Activated CD4-positive, alpha-beta T cell treated with anti-CD3 and anti-CD28 coated beads for 1 hour (primary cell): ENCODE measurements at places on chromosomes 1 and 21.

GRCh38 chr21:42652527-42653230 is 742 bp upstream of the PDE9A start:
- no peak for DNase-seq

DNA sequence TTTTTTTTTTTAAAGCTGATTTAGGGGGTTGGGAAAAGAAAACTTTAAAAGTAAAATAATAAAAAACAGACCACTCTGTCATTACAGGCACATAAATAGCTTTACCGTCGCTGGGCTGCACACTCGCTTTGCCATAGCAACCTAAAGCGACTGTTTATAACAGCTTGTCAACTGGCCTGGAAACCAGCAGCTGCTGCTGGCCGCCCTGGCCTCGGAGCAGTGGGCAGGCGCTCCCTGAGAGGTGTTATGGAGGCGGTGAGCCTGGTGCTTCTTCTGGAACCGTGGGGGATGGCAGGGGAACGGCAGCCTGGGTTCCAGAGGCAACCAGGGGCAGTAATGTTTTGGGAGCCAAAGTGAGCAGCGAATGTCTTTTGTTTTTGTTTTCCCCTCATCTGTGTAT is 45.7 kb downstream of the ATP2B4 start:
- no peak for DNase-seq

GRCh38 chr1:196425513-196425912 is 182.7 kb downstream of the KCNT2 start:
- no peak for DNase-seq

DNA sequence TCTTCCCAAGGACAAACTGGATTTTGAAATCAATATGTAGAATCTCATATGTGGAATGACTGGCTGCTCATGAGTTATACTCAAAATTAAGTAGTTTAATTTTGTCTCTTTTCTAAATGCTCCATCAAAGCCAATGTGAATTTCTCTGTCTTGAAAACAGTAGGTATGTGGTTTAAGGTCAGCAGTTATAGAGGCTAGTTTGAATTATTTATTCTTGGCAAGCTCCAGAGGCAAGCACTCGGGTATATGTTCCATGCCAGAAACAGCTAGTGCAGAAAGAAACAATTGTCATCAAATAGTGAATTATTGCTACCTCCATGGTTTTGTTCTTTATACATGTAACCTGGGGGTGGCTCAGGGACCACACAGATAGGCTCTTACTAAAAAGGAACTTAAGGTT is 63.5 kb downstream of the LRIG2 start:
- DNase-seq: no peak

GRCh38 chr1:184189361-184189760 is 137.8 kb downstream of the TSEN15 start:
- no peak for DNase-seq

GRCh38 chr1:169576935-169577331 is 9.3 kb downstream of the F5 start:
- no peak for DNase-seq

DNA sequence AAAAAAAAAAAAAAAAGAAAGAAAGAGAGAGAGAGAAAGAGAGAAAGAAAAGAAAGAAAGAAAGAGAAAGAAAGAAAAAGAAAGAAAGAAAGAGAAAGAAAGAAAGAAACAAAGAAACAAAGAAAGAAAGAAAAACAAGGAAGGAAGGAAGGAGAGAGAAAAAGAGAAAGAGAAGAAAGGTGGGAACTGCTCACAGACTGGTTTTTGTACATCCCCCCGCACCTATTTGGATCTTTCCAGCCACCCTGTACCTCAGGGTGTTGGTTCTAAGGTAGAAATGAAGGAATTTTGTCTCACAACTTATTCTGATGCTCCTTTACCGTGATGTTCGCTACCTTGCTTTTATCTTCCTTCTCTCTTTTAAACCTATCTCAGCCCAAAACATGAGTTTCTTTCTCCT is 43.3 kb upstream of the RGS18 start:
- DNase-seq: no peak

- DNase-seq: no peak
Observed at GRCh38 chr1:9659328-9659727, 7.8 kb downstream of the PIK3CD start.

- no peak for DNase-seq
Observed at GRCh38 chr1:183966487-183966886, 71.0 kb downstream of the COLGALT2 start.

- no peak for DNase-seq
Observed at GRCh38 chr1:4702932-4703331, 48.5 kb downstream of the AJAP1 start.

DNA sequence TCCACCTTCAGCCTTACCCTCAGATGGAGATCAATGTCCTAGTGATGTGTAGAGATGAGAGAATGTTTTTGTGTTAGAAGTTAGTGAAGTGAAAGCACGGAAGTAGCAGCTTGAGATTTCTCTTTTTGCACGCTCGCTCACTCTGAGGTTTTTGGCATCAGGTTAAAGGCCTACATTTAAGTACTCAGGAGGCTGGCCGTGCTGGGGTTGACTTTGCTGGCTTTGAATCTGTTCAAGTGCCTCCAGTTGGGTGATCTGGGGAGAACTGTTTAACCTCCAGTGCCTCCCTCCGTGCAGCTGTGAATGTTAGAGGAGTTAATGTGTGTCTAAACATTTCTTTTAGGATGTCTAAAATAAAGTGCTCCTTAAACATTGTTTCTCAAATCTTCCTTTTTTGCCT is 13.9 kb downstream of the PHGDH start:
- DNase-seq: no peak

DNA sequence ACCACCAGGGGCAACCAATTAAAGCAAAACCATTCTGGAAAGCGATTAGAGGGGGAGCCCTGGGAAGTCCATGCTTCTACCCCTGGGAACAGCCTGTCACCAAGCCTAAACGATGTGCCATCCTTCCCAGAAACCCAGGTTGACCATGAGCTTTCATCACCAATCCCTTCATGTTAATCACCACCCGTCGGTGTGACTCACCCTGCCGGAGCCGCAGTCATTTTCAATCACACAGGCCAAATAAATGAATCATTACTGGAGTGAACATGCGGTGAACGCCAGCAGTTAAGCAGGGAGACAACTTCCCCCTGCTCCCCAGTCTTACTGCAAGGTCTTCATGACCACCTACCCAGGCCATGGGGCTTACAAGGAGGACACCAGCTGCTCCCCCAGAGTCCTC is 308.8 kb downstream of the AJAP1 start:
- no peak for DNase-seq

- no peak for DNase-seq
Observed at GRCh38 chr1:173295995-173296394, 88.9 kb upstream of the TNFSF4 start.

DNA sequence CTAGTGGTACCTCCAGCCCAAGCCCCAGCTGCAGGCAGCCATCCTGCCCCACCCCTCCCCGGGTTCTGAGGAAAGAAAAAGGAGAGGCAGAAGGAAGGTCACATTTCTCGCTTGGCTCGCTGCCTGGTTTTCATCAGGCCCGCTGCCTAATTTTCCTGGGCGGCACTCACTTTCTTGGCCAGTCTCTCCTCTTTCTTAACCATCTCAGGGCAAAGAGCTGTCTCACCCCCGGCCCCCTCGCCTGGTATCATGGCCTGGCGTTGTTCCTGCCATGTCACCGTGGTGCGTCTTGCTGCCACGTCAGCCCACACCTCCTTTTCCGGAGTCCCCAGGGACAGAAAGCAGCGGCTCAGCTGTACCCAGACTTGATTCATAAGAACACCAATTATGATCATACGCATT is 26.6 kb upstream of the CASZ1 start:
- DNase-seq: no peak

DNA sequence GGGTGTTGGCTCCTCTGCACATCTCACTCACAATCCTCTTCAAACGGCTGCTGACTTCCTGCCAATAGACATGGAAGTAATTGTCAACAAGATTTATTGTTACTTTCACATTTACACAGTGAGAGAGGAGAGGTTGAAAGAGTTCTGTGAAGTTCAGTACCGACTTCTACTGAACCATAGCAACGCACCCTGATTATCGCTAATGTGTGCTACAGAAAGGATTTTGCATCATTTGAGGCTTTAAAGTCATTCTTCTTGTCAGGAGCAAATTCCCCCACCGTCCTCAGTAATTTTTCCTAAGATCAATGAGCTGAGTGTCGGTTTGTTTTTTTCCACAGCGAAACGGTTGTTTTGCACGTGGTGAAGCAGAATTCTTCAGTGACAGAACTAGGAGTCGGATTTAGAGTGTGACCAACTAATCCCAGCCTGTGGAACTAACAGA is 361.0 kb downstream of the ADGRL2 start:
- DNase-seq: no peak

- DNase-seq: no peak
Observed at GRCh38 chr1:53621144-53621543, 117.8 kb downstream of the GLIS1 start.

- no peak for DNase-seq
Observed at GRCh38 chr1:157197906-157198435, 59.8 kb upstream of the ETV3 start.

GRCh38 chr1:219731771-219732170 is 118.9 kb upstream of the ZC3H11B start:
- DNase-seq: no peak

- no peak for DNase-seq
Observed at GRCh38 chr1:15676010-15676409, 8.1 kb upstream of the PLEKHM2 start.

- DNase-seq: no peak
Observed at GRCh38 chr1:165807613-165808012, 19.8 kb upstream of the UCK2 start.

GRCh38 chr21:27017246-27017645 is 50.4 kb upstream of the ADAMTS5 start:
- no peak for DNase-seq

- DNase-seq: peak; percentile 48
Observed at GRCh38 chr1:207868774-207869721, 41.9 kb downstream of the CD34 start.

DNA sequence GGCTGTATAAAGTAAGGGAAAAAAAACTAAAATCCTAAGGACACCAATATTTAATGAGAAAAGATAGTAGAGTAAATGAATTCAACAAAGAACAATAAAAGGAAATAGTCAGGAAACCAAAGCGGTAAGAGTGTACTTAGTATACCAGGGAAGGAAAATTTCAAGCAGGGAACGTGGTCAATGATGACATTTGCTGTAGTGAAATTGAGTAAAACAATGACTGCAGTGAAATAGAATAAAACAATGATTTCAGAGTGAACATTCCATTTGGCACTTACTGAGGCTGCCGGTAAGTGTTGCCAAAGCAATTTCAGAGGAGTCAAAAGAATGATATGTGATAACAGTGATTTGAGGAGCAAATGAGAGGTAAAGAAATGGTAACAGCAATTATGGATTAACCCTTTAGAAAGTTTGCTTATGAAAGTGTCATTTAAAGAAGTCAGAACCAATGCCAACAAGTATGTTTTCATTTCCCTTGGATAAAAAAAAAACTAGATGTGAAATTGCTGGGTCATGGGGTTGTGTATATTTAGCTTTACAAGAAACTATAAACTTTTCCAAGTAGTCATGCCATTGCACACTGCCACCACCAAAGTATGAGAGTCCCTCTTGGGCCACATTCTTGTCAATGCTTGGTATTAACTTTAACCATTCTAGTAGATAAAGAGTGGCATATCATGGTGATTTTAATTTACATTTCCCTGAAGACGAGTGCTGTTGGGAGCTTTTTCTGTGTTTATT is 50.5 kb downstream of the VCAM1 start:
- no peak for DNase-seq

- DNase-seq: no peak
Observed at GRCh38 chr1:50123071-50123470, 14.4 kb downstream of the ELAVL4 start.

DNA sequence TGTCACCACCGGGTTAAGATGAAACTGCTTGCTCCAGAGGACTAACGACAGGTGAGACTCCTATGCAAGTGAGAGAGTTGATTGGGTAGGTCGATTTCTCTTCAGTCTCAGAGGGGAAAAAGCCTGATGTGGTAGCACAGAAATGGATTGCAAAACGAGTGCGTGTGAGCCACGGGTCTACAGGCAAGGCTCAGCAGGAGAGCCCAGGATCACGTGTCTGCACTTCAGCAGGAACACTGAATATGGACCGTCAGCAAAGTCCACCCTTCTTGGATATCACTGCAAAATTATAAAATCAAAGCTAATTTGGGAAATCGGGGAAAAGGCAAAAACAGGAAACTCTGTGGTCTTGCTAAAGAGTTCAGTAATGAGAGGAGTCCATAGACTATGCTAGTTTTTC is 107.7 kb upstream of the ZNF648 start:
- no peak for DNase-seq

DNA sequence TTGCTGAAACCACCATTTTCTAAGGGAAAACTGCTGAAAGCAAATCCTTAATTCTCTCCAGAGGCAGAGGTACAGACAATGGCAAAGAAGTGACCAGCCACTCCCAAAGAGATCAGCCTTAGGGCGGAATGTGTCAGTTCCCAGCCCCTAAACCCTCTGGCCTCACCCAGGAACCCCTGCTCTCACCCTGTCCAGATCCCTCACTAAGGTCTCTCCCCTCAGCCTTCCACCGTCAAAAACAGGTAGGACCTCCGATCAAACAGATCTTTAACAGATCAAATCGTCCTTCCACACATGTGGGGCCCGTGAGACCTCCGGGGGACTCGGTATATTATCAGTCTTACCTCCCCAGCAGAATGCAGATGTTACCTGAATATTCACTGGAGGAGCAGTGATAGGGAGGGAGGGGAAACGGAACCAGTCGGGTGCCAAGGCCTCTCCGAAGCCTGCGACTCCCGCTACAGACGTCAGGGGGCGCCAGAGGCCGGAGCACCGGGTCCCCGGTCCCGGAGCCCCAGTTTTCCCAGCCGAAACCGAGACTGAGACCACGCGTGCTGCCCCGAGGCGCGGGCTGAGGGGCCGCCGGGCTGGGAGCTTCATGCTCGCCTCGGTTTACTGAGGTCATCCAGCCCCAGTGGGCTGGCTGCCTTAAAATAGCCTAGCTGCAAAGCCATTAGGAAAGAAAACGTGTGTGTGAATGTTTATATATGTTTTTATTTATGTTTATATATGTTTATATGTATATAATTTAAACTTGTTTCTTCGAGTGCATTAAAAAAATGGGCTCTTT is 23.6 kb downstream of the GPA33 start:
- peak; percentile 73 for DNase-seq

DNA sequence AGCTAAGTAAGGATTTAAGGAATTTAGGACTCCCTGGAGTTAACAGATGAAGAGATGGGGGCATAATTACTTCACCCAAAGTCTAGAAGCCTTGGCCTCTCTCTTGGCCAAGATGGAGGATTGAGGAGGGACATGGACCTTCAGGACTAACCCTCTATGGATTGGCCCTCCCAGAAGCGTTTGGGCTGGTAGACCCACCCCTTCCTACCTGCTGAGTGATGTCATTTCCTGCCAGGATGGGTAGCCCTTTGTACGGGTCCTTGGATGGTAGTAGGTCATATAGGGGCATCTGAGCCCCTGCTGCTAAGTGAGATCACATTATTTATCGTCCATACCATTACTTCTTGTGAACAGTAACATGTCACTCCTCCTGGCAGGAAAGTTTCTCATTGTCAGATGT is 17.7 kb downstream of the LURAP1 start:
- DNase-seq: no peak

GRCh38 chr1:218694636-218695035 is 349.5 kb downstream of the TGFB2 start:
- DNase-seq: no peak
